Activated naive CD4-positive, alpha-beta T cell treated with Interleukin-2 at 50 U/mL for 16 hours (primary cell): ENCODE measurements at places on chromosomes 12 and 14.
A peak's percentile ranks its signal among the peaks of the same experiment; 100 is the strongest.

- DNase-seq: no peak
Measured at GRCh38 chr12:14650789-14651188, 45.6 kb downstream of the GUCY2C start.

DNA sequence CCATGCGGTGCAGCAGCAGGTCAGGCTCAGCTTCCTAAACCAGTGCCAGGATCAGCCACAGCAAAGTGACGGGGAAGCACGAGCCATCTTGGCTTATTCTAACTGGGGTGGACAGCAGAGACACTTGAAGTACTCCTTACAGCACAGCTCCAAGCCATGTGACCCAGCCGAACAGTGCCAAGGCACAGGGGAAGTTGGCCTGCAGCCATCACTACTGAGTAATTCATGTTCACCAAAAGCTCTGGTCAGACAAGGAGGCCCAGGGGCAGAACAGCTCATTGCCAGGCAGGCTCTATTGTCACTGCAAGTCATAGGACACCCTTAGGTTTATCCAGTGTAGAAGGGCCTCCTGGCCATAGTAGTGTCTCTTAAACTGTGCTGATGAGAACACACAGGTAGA is 23.4 kb upstream of the SLC35F4 start:
- no peak for DNase-seq

DNA sequence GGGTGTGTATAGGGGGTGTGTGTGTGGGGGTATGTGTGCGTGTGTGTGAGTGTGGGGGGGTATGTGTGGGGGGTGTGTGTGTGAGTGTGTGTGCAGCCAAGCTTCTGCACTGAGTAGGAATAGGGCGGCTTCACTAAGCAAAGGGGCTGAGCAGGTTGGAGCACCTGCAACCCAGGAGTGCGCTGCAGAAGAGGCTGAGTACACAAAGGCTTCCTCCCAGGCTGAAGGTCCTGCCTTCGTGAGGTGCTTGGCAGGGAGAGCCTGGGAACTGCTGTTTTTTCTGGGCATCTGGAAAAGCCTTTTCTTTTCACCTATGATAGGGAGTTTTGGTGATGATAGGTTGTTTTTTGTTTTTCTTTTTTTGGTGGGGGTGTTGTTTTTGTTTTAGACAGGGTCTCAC is 6.0 kb upstream of the NUDT14 start:
- no peak for DNase-seq

GRCh38 chr14:72560889-72561493 is 332.9 kb downstream of the DPF3 start:
- DNase-seq: no peak

- no peak for DNase-seq
Measured at GRCh38 chr14:62369919-62370560, 607.8 kb downstream of the SNAPC1 start.

- DNase-seq: no peak
Measured at GRCh38 chr12:63423839-63424238, 244.5 kb downstream of the DPY19L2 start.

- no peak for DNase-seq
Measured at GRCh38 chr14:71013551-71014192, 106.4 kb downstream of the PCNX1 start.

GRCh38 chr12:104680070-104680469 is 223.3 kb downstream of the CHST11 start:
- DNase-seq: peak; percentile 31

DNA sequence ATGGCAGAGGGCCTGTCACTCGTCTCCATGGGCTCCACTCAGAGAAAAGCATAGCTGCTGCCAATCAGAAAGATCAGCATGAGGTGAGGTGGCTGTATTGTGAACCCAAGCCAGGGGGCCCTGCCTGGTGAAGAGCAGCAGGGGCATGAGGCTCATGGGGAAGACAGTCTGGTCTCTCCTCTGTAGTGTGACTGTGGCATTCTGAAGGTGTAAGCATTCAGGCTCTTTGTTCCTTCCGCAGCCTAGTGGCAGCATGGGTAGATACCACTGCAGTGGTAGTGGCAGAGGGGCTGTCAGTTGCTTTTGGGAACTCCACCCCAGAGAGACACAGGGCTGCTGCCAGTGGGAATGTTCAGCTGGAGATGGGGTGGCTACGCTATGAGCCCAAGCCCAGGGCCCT is 5.1 kb upstream of the CLEC4D start:
- DNase-seq: no peak

DNA sequence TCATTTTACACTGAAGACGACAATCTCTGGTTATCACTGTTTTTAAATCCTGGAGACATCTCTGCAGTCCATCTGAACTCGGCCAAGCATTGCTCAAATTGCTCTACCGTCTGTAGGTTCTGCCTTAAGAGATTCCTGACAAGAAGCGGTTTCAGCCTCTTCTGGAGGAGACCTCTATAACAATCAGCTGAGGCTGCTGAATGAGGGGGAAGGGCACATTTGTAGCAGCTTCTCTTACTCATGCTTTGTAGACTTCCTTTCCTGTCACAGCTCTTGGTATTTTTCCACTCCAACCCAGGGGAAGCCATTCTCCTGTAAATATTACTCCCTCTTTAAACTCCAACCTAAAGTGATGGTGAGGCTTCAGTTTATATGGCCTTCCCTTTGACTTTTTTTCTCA is 3.0 kb downstream of the ARG2 start:
- no peak for DNase-seq

GRCh38 chr14:100785626-100786025 is 40.3 kb upstream of the MEG3 start:
- no peak for DNase-seq

- no peak for DNase-seq
Measured at GRCh38 chr14:95327558-95328374, 8.1 kb upstream of the CLMN start.

DNA sequence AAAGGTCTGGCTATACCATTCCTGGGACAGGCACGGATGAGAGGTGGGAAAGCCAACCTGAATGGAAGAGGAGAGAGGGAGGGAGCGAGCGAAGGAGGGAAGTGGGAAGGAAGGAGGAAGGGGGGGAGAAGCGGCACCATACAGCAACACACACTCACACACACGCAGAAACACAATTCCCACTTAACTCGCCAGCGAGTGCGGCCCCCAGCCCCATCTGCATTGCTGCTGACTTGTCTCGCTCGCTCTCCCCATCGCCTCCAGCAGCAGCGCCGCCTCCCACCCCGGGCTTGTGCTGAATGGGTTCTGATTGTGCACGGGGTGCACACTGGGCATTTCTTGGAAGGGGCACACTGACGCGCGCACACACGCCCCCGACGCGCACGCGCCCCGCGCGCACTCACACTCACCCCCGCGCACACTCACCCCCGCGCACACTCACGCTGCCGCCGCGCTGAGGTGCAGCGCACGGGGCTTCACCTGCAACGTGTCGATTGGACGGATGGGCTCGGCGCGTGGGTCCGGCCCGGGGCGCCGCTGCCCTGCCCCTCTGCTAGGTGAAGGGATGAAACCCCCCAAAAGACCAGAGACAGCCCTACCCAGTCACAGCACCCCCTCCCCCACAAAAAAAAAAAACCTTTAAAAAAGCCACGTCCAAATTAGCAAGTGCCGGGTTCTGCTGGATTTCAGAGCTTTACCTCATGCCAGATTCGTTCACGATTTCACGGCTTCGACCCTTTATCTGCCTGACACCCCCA is 685 bp downstream of the GRIN2B start:
- no peak for DNase-seq

DNA sequence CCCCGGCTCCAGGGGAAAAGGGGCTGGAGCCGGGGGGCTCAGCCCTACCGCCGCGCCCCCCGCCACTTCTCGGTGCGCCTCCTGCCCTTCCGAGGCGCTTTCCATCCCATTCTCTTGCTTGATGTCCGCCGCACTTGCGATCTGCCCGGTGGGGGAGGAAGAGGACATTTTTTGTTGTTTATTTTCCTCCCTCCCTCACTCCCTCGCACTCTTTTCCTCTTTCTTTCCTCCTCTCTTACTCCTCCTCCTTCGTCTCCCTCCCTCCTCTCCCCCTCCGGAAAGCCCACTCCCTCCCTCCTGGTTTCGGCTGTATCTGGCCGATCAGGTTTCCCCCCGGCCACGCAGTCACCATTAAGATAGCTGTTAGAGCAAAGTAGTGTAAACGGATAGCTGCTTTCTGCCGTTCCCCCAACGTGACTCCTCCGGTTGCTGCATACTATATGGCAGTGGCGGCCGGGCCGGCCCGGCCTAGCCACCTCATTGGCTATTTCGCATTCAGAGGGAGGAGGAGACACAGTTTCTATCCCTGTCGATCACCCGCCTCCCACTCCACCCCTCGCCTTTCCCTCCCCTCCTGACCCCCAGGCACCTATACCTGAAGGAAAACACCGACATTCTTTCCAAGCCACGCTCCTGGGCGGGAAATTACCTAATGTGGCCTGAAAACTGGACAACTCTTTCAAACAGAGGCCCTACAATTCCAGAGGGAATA is at the start of gene SIX4:
SIX4 (minus strand) TSS at position 445 of the 712 bp plus-strand sequence; CDS start at position 168, 277 bp downstream.
- DNase-seq: peak; percentile 18

GRCh38 chr12:26231470-26231869 is 36.1 kb downstream of the SSPN start:
- DNase-seq: no peak

- no peak for DNase-seq
Measured at GRCh38 chr12:47828976-47829482, 9.3 kb upstream of the HDAC7 start.

DNA sequence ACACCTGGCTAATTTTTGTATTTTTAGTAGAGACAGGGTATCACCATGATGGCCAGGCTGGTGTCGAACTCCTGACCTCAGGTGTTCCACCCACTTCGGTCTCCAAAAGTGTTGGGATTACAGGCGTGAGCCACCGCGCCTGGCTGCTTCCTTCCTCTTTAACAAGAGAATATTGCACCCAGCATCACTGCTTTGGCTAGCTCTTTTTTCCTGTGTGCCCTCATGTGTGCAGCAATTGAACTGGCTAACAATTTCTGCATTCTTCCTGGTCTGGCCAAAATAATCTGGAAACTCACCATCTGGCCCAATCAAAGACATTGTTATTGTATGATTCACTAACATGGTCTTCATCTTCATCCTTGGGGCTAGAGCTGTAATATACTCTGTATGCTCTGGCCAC is 2.7 kb upstream of the ASB8 start:
- no peak for DNase-seq

DNA sequence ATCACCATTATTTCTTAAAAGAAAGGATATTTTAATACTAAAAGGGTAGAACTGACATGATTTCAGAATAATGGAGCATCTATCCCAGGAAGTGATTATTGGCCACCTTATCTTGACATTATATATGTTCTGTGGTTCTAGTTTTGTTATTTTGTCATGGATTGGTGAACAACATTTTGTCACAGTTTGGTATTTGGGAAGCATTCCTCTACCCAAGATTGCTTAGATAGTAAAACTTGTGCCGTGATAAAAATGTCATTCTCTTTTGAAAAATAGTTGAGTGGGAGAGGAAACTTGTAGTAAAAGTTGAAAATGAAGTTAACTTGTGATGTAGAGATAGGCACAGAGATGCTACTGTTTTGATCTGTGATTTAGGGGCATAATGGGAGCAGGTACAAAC is 65.7 kb downstream of the TMX1 start:
- DNase-seq: no peak

GRCh38 chr12:113589437-113589836 is 117.8 kb upstream of the LHX5 start:
- DNase-seq: no peak

- DNase-seq: peak; percentile 11
Measured at GRCh38 chr12:58176296-58176869, 235.0 kb downstream of the ATP23 start.

DNA sequence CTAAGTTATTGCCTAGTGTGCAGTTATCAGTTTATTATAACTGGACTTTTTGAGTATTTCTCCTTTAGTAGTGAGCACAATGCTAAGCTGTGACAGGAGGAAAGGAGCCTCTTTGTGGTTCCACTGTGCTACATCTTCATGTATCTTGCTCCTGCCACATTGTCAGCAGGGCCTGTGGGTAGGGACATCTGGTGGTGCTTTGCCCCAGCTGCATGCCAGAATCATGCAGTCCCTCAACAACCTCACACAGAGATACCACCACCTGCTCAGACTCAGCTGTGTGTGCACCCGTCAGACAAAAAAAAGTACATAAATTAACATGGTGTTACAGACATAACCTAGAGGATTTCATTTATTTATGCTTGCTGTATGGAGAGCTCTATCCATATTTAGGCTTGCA is 51.1 kb downstream of the MIS18BP1 start:
- DNase-seq: peak; percentile 15

DNA sequence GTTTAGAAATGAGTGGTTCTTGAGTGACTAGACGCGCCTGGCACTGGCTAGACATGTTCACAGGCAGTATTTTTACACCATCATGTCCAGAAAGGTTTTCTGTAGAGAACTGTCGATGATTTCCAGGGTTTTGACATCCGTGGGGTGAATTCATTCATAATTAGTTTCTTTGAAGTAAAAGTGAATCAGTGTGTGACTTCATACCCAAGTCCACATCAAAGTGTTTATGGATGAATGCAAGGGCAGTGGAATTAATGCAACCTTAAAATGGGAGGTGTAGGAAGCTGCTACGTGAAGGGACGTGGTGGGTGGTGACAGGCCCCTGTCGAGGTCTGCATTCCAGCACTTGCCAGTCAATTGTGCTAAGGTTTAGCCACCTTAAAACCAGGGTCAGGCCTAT is 38.4 kb upstream of the ELK3 start:
- no peak for DNase-seq

DNA sequence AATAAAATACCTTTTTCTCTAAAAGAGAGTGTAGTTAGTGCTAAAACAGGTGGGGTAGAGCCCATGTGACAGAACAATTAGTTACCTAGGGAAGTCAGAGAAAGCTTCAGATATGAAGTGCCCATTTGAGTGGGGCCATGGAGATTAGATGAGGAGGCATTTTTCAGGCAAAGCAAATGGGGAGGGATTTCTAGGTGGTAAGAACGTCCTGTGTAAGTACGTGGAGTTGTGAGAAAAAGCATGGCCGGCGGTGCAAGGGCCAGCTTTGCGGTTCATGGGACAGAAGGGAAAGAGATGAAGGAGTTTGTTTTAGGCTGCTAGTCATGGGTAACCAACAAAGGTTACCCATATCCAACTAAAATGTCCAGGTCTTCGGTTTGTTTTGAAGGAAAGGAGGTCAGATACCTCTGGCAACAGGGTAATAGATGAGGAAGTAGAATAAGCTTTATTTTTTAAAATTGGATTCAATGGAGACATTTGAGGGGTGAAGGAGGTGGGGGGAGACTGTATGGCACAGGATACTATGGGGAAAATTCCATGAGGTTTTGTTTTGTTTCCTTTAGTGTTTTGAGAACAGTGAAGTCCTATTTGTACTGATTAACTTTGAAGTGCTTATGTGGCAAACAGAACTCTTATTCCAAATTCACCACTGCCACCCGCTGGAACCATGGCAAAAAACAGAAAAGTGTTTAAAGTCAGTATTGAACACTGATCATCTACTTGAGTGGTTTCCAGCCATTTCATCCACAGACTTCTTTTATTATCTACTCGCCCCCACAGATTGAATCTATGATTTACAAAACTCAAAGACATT is 10.0 kb upstream of the SNRPF start:
- DNase-seq: no peak

DNA sequence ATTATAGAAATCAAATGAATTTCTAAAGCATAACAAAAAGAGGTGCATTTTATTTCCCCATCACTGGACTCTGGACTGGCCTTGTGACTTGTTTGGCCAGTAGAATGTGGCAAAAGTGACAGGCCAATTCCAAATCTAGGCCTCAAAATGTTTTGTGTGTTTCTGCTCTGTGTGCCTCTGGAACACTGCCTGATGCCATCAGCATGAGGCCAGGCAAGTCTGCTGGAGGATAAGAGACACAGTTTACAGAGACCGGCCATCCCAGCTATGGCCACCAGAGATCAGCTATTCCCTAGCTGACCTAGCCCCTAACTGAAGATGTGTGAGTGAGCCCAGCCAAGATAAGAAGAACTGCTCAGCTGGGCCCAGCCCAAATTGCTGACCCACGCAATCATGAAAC is 32.9 kb downstream of the ASCL1 start:
- no peak for DNase-seq

GRCh38 chr14:89661392-89661791 is 244.4 kb upstream of the FOXN3 start:
- DNase-seq: no peak
